SW 1271 (cell line): ENCODE measurements at places on chromosomes 5 and 9.

DNA sequence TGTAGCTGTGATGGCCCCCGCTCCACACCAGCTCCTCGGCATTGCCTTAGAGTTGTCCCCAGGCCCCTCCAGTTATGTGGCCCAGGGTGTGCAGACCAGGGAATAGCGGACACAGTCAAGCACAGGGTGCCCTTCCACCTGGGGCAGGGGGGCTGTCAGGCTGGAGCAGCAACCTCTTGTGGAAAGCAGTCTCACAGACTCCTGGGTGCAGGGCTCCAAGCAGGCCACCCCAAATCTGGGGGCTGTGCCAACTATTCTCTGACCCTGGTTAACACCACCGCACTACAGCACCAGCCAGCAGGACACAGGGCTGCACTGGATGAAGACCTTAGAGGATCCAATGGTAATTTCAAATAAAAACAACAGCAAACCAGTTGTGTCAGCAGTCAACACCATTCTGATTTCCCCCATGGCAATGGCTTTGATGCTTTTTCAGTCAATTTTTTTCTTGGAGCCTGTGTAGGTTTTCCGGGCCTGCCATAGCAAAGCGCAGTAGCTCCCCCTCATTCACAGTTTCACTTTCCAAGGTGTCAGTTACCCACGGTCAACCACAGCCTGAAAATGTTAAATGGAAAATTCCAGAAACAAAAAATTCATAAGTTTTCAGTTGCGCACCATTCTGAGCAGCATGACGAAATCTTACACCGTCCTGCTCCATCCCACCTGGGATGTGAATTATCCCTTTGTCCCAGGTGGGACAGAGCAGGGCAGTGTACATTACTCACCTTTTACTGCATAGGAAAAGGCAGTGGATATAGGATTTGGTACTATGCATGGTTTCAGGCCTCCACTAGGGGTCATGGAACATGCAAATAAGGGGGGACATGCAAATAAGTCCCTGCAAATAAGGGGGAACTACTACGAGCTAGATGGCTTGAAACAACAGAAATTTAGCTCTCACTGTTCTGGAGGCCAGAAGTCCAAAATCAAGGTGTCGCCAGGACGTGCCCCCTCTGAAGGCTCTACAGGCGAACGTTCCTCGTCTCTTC lies 49.0 kb downstream of the C5orf15 start:
- DNase-seq = no peak

- DNase-seq = no peak
These were observed 35.2 kb downstream of the FANCC start for GRCh38 chr9:95282332-95282731.

- no peak for DNase-seq
These were observed 30.4 kb downstream of the FSTL4 start for GRCh38 chr5:133581918-133582317.

GRCh38 chr9:21782205-21782604 lies 20.2 kb upstream of the MTAP start:
- no peak for DNase-seq

- no peak for DNase-seq
These were observed 122.1 kb upstream of the DMAC1 start for GRCh38 chr9:7921545-7922197.

DNA sequence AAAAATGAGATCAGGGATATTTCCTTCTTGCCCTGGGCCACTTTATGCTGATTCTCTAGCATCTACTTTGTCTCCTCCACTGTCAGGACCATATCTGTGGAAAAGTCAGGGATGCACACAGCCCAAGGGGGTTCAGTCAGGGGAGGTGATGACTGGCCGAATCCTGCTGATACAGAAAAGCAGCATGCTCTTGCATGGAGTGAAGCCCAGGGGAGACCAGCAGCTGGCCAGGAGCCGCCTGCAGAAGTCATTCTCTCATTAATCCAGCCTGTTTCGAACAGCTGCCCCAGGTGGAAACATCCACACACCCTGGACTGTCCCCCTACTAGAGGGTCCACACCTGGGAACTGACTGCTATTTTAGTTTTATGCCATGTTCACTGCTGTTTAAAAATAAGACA lies 177.1 kb downstream of the ATP10B start:
- no peak for DNase-seq

- DNase-seq = no peak
These were observed 38.9 kb downstream of the AGTPBP1 start for GRCh38 chr9:85702726-85703289.

DNA sequence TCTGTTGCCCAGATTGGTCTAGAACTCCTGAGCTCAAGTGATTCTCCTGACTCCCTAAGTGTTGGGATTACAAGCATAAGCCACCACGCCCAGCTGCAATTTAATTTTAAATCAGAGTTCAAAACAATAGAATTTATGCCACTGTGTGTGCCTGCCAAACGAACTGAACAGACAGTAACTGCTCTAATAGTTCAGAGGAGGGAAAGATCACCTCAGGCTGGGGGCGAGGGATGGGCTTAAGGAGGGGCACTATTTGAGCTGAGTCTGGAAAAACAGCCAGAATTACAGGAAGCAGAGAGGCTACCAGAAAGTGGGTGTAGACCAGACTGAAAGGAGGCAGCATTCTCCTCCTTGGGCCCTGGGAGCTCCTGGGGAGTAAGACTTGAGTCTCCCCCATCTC lies 12.2 kb downstream of the NOL6 start:
- no peak for DNase-seq

DNA sequence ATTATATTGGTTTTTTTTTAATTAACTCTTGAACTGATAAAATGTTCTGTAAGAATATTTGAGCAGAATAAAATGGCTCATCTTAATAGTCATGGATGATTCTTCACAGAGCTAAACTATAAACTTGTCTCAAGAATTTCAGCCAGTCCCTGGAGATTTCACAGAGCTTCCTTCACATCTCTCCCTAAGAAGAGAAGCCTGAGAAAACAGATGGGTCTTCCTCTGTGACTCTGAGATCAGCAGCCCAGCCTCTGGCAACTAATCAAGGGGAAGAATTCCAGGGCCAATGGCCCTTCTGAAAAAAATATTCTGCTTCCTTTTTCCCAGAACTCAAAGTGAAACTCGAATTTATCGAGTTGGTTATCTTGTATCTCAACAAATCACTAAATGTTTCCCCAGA lies 122.2 kb upstream of the ITGA1 start:
- DNase-seq = no peak

DNA sequence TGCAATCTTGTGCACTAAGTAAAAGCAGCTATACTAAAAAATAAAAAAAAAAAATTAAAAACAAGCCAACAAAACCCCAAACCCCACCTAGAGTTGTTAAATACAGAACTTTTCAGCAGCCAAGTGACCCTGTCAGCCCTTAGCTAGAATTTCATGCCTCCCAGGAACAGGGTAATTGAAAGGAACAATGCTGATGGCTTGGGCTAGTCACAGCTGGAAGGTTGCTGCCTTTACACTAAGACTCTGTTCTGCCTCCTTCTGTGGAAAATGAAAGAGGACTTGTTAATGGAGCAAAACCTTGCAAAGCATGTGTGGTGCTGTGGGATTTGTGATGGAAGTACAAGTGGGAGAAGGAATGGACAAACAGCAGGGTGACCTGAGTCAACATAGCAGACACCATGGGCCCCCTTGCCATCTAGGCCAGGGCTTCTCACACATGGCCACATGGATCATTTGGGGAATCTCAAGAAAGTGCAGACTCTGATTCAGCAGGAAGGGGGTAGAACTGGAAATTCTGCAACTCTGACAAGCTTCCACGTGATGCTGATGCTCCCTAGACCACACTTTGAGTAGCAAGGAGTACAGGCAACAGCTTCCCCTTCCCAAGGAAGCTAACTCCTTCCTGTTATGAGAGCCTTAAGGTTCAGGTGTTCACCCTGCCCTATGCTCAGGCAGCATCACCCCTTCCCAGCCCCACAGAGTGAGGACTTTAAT lies 14.9 kb upstream of the TMEM252 start:
- no peak for DNase-seq

GRCh38 chr5:114360357-114360756 lies 1.5 kb upstream of the KCNN2 start:
- DNase-seq = no peak

GRCh38 chr5:76493190-76493837 lies 90.2 kb downstream of the IQGAP2 start:
- no peak for DNase-seq

- DNase-seq = no peak
These were observed 19.7 kb downstream of the CD180 start for GRCh38 chr5:67176936-67177335.

GRCh38 chr5:143308731-143309130 lies 94.8 kb downstream of the NR3C1 start:
- no peak for DNase-seq

DNA sequence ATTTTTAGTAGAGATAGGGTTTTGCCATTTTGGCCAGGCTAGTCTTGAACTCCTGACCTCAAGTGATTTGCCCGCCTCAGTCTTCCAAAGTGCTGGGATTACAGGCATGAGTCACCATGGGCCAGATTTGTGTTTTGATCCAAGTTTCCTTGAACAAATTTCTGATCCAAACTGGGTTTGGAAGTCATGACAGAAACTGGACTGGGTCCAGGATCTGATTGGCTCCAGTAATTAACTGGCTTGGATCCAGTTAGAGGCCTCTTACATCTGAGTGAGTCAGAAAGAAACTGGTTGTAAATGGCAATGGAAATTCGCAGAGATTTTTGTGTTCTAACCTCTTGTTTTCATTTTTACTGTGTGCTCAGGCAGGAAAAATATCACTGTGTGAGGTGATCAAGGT lies 141.6 kb downstream of the SLC25A46 start:
- no peak for DNase-seq
